ENCODE measurements at places on chromosomes 4 and X.
A peak's percentile ranks its signal among the peaks of the same experiment; 100 is the strongest.

DNA sequence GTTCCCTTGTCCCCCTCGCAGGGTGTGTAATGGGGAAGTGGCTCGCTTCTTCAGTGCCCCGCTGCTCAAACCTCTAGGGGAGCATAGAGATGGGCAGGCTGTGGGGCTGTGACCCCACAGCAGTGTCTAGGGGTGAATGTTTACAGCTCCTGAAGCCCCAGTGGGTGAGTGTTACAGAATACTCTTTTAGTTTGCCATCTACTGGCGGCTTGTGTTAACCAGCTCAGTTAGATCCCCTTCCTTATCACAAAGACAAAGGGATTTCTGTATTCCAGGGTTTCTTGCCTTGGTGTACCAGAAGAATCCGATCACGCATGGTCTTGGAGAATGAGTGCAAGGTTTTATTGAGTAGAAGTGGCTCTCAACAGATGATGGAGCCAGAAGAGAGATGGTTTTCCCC, 108.1 kb upstream of the IQCM start:
- no peak for DNase-seq

- no peak for DNase-seq
These were observed 109.8 kb upstream of the ATP6AP2 start for GRCh38 chrX:40470830-40471429.

GRCh38 chr4:31741326-31741725, 1021.2 kb downstream of the PCDH7 start:
- DNase-seq, result no peak

- no peak for DNase-seq
These were observed 62.3 kb upstream of the DKK2 start for GRCh38 chr4:107098401-107098800.

- DNase-seq, result no peak
These were observed 53.6 kb downstream of the LIN54 start for GRCh38 chr4:82957045-82957444.

- DNase-seq, result no peak
These were observed 24.0 kb downstream of the STEEP1 start for GRCh38 chrX:119541188-119541587.

DNA sequence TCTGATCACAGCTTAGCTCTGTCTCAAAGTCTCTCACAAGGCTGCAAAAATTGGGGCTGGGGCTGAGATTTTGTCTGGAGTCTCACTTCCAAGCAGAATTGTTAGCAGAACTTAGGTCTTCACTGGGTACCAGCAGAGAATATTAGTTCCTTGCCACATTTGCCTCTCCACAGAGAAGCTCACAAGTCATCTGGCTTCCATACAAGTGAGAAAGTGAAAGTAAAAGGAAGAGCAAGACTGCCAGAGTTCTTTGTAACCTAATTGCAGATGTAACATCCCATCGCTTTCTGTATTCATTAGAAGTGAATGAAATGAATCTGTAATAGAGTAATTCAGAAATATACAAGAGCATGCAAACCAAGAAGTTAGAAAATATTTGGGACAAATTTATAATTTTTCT, 624.1 kb upstream of the GNPDA2 start:
- no peak for DNase-seq

DNA sequence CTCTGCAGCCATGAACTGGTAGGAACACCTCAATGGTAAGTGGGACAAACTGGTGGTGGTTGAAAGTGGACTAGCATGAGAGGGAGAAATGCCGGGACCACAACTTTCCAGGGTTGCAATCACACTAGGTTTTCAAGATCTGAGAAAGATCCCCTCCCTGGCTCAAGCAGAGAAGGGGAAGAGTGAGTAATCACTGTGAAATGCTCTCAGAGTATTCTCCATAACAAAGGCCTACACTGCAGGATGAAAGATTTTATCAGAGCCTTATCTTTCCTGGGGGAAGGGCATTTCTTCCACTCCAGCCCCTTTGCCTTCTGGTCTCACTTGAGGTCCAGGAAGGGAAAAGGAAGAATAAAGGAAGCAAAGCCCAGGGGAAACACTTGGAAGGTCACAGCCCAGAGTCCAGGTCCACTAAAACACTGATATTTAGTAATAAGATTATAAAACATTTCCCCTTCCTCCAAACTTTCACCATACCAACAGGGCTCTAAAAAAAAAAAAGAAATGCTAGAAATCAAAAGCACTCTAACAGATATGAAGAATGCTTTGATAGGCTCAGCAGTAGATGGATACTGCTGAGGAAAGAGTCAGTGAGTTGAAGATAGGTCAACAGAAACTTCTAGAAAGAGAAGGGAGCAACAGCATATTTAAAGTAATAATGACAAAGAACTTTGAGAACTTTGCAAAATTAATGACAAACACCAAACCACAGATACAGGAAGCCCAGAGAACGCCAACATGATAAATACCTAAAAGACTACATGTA, 95.9 kb downstream of the WDFY3 start:
- DNase-seq, result no peak

GRCh38 chr4:14644580-14645282, 357.6 kb upstream of the CPEB2 start:
- no peak for DNase-seq

GRCh38 chr4:156815717-156816359, 155.8 kb downstream of the PDGFC start:
- DNase-seq, result no peak

DNA sequence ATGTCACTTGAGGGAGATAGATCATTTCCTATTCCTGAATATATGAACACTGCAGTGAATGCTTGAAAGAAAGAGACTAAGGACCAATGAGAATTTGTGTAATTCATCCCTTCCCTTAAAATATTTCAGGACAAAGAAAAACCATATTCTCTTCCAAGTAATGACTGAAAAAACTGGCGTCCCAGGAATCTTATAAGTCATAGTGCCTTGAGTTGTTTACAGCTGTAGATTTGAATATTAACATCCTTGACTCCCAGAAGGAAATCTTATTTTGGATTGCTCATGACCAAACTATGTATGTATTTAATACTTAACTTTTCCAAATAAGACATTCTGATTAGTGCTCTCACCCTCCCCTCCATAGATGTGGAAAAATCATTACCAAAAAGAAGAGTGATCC, 55.5 kb downstream of the CLDN22 start:
- DNase-seq, result no peak

GRCh38 chr4:38523524-38524448, 140.2 kb upstream of the KLF3 start:
- DNase-seq, result no peak

- DNase-seq, result no peak
These were observed 23.4 kb downstream of the RBM47 start for GRCh38 chr4:40606239-40606767.

GRCh38 chrX:56343664-56344063, 111.5 kb downstream of the KLF8 start:
- no peak for DNase-seq

DNA sequence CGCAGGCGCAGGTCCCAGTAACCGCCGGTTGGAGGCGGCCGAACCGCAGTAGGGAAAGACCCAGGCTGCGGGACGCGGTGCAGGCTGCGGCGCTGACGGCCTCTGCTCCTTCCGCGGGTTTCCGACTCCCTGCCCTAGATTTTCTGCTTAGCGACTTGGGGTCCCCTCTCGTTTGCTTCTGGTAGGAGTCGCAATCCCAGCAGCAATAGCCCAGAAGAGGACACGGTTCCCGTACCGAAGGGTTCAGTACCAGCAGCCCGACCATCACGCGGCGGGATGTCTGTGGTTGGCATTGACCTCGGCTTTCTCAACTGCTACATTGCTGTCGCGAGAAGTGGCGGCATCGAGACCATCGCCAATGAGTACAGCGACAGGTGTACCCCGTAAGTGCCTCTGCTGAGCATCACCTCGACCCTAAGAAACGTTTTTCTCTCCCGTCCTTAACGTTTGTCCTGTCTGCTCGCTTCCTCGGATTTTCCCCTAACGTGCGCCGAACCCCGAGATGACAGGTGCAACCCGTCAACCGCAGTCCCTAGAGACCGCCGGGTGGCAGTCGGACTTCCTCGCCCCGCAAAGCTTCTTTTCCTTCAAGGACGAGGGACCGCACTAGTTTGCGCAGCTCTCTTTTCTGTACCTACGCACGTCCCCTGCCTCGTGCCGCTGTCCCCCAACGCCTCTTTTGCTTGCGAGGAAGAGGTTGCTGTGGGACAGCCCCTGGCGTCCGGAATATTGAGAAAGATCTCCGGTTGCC, at the start of gene HSPA4L:
Gene HSPA4L, plus strand, starts transcription at position 48 of the 751 bp plus-strand sequence. Its CDS starts 229 bp downstream, at position 277.
- peak; percentile 47 for DNase-seq

GRCh38 chrX:16807976-16808542, 21.8 kb downstream of the TXLNG start:
- DNase-seq, result no peak

- DNase-seq, result peak; percentile 57
These were observed at the start of the genes SATL1 and ZNF711 for GRCh38 chrX:85243761-85244449. SATL1 (minus strand) TSS chrX:85243779; CDS start chrX:85108968, 134,811 bp downstream. ZNF711 (plus strand) TSS chrX:85243991; CDS start chrX:85247573, 3,582 bp downstream.

DNA sequence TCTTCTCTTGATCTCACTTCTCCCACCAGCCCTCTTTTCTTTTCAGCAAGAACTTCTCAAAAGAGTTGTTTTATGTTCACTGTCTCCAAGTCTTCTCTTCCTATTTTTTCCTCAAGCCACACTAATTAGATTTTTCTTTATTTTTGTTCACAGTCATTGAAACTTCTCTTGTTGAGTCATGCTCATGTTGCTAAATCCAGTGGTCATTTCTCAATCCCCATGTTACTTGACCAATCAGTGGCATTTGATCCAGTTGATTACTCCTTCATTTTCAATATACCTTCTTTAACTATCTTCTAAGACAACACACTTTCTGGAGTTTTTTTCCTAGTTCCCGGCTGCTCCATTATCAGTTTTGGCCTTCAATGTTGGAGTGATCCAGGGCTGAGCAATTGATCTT, 103.1 kb upstream of the LSM6 start:
- DNase-seq, result no peak

- DNase-seq, result no peak
These were observed 5.1 kb downstream of the RHOH start for GRCh38 chr4:40201898-40202297.

- DNase-seq, result no peak
These were observed 8.7 kb downstream of the MSX1 start for GRCh38 chr4:4868040-4868757.

DNA sequence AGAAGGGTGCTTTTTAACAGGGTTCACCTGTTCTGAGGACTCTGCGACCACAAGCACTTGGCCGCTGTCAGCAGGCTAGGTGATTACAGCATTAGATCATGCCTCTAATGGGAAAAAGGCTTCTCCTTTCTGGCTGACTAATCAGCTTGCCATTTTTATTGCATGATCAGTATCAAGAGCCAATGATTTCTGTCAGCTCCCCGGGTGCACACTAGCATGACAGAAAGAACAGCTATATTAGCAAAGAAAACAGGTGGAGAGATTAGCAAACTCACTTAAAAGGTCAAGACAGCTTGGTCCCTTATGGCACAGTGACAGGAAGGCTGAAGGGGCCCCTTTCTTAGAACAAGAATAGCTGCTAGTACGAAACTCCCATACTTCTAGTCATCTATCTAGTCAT, 170.0 kb downstream of the SMIM20 start:
- no peak for DNase-seq

GRCh38 chr4:95599777-95600400, 51.1 kb upstream of the UNC5C start:
- no peak for DNase-seq

- no peak for DNase-seq
These were observed 155.5 kb upstream of the PSAPL1 start for GRCh38 chr4:7590189-7590588.

DNA sequence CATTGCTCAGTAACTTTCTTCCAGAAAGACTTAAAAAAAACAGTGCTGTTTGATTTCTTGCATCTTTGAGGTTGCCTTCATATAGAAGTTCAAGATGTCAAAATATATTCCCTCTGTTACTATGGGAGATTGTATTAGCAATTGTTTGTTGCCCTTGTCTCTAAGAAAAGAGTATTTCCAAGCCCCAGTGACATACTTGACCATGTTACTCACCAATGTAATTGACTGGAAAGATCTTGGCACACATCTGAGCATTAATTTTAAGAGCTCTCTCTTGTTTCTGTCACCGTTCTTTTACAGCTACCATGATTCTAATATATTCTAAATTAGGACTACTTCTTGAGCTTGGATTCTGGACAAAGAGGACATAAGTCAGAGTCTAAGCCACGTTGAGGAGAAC, 902.7 kb upstream of the EPHA5 start:
- no peak for DNase-seq

GRCh38 chr4:152613351-152613750, 66.4 kb downstream of the TMEM154 start:
- no peak for DNase-seq
